ENCODE measurements at places on chromosomes 3 and 15. TPM values are rescaled to one million over a fixed set of nuclear protein-coding genes. Genes with fewer than 3 reads are reported as not detected.

DNA sequence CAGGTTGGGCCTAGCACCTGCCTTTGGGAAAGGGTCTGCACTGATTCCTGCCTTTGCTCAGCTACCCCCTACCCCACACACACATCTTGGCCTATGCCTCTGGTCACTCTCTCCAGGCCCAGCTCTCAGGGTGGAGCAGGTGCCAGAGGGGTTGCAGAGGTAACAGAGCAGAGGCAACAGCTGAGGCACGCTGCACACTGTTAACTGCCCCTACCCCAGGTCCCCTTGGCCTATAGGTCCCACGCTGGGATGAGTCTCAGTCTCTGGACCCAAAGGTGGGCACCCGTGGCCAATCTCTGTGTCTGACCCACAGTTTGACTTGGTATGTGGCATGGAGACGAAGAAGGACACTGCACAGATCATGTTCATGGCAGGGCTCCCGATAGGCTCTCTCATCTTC lies 24.8 kb downstream of the SLC22A14 start:
- no peak for DNase-seq

DNA sequence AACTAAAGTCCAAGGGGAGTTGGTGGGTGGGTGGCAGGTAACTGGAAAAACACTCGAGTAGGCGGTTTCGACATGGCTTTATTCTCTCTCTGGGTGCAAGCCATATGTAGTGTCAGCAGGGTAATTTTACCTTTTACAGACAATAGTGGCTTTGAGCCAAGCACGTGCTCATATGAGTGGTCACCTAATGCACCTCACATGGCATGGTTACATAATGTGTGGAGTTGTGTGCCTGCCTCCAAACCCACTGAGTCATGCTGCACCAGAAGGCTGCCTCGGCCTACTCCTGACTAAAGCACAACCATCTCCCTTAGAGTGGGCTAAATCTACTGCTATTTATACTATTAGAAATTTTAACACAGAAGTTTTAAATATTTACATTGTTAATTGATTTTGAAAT lies 16.5 kb downstream of the CCRL2 start:
- peak; percentile 60 for DNase-seq

- DNase-seq: no peak
These were observed 2.6 kb downstream of the PRC1 start for GRCh38 chr15:90991587-90992285.

DNA sequence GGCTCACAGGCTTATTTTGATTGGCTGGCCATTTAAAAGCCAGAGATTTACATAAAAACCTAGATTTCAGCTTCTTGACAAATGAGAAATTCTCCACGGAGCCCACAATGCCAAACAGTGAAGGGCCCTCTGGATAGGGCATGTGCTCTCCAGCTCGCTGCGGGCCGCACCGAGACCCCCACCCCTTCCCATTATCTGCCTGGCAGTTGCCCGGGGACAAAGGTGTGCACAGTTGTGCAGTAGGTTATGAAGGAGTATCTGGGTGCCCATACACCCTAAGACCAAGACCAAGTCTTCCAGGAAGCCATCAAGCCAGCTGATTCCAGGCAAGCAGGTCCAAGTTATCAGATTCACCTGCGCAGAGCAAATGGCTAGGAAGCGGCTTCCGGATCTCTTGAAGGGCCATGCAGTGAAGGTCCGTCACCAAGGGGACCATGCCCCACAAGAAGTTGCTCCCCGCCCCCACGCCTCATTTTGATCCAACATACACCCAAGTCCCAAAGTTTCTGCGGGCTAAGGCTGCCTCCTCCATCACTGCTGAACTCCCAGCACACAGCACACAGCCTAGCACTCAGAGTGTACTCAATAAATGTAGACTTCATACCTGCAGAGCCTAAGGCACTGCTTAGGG lies 1.3 kb downstream of the MRPS25 start:
- DNase-seq: no peak

DNA sequence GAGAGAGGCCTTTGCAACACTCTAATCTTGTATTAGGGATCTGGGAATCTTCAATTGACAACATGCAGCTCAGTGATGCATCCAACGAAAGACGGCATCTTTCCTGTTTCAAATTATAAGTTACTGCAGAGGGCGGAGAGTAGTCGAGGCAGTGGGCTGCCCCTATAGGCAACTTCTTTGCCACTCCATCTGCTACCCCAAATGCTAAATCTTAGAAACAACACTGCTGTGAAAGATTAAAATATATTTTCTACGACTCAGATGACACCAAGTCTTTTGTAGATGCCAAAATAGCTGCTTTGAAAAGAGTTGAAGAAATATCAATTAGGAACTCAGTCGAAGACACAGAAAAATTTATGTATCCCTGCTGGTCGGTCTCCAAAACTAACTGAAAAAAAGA lies 161.0 kb upstream of the FEZF2 start:
- DNase-seq: no peak

- peak; percentile 99 for DNase-seq
These were observed 29.2 kb downstream of the GJD2 start for GRCh38 chr15:34725556-34725955.

GRCh38 chr3:161939918-161940620 lies 443.5 kb downstream of the OTOL1 start:
- DNase-seq: no peak

DNA sequence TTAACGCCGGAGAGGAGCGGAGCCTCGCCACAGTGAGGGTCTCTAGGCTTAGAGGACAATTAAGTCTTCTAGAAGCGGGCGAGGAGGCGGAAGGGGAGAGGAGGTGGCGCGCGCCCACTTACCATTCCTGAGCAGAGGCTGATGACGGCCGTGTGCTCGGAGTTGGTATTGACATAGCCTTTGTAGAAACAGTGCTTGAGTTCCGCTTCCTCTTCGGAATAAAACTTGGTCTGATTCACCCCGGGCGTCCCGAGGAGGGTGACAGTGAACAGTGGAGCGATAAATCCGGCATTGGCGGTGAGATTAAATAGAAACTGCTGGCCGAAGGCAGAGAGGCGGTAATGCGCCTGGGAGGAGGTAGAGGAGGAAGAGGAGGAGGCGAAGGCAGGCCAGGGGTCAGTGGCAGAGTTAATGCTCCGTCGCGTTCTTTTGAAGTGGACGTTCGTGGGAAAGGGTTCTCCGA lies 1.3 kb downstream of the ADAMTS9 start:
- DNase-seq: peak; percentile 48

DNA sequence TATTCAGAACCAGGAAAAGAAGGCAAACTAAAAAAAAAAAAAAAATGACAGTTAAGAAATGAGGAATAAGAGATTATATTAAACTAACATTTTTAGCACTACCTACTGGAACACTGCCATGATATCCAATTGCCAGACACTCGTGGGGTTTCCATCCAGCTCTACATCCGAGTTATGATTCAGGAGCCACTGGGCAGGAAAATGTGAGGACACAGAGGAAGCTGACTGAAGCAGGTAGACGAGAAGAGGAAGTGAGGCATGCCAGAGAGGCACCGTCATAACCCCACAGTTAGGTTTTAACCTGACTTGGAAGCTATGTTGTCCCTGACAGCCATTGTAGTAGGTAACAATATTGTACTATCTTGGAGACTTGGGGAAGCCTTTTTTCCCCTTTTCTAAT lies 495.0 kb downstream of the NLGN1 start:
- no peak for DNase-seq

- peak; percentile 71 for DNase-seq
These were observed 102.7 kb upstream of the CHD2 start for GRCh38 chr15:92797168-92798052.

DNA sequence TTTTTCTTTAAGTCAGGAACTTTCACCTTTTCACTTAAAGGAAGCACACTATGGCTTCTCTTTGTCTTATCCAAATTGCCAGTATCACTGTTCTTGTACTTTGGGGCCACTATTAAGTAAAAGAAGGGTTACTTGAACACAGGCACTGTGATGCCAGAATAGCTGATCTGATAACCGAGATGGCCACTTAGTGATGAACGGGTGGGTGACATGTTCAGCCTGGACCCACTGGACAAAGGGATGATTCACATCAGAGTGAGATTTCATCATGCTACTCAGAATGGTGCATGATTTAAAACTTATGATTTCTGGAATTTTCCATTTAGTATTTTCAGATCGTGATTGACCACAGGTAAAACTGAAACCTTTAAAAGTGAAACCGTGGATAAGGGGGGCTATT lies 252.6 kb downstream of the KLF13 start:
- no peak for DNase-seq

DNA sequence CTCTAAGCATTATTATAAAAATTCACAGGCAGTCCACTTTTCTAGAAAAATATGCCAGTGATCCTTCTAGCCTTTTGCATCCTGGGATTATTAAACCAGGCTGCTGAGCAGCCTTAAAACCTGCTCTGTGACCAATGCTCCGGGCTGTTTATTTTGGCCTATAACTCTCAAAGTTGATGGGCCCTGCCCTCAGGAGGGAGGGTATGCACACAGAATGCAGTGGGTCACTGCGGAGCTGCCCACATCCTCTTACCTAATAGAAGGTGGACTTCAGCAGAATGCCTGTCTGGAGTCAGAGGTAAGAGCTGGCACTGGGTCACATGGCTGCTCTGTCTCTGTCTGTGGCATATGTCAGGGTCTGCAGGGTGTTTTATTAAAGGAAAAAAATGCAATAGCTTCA lies 26.0 kb downstream of the CPNE4 start:
- DNase-seq: no peak

GRCh38 chr3:112115806-112116383 lies 17.2 kb downstream of the GCSAM start:
- DNase-seq: no peak

- peak; percentile 45 for DNase-seq
These were observed 25.7 kb upstream of the RAD18 start for GRCh38 chr3:8988791-8989558.

- DNase-seq: no peak
These were observed 261.1 kb upstream of the IL12A start for GRCh38 chr3:159727506-159727905.

GRCh38 chr15:92582206-92582605 lies 73.4 kb downstream of the FAM174B start:
- no peak for DNase-seq

- DNase-seq: no peak
These were observed 1.2 kb upstream of the ADCY5 start for GRCh38 chr3:123449997-123450604.

GRCh38 chr15:66023311-66023972 lies 154.2 kb downstream of the RAB11A start:
- no peak for DNase-seq

DNA sequence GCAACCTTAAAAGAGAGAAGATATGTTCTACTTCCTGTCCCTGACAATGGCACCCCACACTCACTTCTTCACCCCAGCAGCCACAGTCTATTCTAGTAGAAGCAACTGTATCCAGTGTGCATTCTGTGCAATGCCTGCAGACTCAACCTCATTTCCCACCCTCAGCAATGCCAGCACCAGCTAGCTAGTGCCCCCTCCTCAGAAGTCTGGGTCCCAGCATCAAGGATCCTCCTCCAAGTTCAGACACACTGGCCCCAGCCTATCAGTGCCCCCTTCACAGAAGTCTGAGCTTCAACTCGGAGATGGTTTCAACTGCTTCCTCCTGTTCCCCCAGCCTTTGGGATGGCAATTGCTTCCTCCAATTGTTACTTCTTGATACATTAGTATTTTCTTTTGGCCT lies 268.3 kb downstream of the MEX3B start:
- no peak for DNase-seq

- DNase-seq: no peak
These were observed 52.4 kb downstream of the PDZRN3 start for GRCh38 chr3:73572368-73572767.

DNA sequence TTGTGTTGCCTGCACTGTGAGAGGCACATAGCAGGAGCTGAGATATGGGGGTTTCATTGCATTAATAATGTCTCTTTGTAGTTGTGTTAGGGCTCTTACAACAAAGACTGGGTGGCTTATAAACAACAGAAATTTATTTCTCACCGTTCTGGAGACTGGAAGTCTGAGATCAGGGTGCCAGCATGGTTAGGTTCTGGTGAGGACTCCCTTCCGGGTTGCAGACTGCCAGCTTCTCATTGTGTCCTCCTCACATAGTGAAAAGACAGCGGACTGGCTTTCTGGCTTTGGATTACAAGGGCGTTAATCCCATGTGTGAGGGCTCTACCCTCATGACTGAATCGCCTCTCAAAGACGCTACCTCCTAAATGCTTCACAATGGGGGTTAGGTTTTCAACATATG lies 20.6 kb downstream of the TMEM108 start:
- no peak for DNase-seq

DNA sequence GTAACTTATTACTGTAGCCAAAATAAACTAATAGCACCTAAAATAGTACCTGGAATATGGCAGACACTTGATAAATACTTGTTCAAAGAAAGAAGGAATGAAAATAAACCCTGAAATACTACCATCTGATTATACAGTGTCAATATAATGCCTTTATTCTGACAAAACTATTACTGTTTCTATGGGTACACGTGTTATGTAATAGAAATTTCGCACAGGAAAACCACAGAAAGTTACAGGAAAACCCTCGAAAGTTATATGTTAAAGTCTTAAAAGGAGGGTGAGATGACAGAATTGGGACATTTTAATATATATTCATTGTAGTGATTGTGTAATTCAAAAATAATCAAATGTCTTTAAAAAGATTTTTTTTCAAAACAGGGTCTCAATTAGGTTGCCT lies 28.8 kb downstream of the ETFA start:
- DNase-seq: no peak

GRCh38 chr3:160498202-160498601 lies 48.6 kb upstream of the TRIM59 start:
- DNase-seq: no peak

DNA sequence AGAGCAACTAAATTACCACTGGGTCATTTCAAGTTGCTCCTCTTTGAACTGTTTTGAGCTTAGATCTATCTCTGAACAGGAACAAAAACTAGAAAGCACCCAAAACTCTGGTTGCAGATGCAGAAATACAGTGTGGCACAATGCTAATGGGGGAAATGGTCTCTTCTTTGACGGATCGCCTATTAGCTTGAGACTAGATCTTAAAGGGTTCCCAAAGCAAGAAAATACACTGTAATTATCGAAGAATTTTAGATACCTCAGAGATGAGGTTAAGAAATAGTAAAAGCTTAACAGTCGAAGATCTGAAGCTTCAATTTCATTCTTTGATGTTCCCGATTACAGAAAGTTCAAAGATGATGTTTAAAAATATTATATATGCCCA lies 818 bp downstream of the PPP1R2 start:
- DNase-seq: peak; percentile 7

- no peak for DNase-seq
These were observed 67.9 kb downstream of the IQCH start for GRCh38 chr15:67322481-67322880.

Gene ENTPD3
- total RNA-seq: not detected

Gene NEO1
- 1.1 TPM for total RNA-seq

Gene CCR8
- total RNA-seq: not detected

Gene ZNF501
- 1.3 TPM for total RNA-seq

Gene FHIT
- total RNA-seq: 0.34 TPM

Gene CIDEC
- not detected for total RNA-seq

Gene MUC4
- total RNA-seq: not detected

Gene STRIT1
- total RNA-seq: not detected

Gene KIF23
- total RNA-seq: 149 TPM

Gene GOLGA8G
- under 0.01 TPM for total RNA-seq

Gene TFDP2
- total RNA-seq: 244 TPM

Gene SMCO1
- not detected for total RNA-seq

Gene IMPG2
- total RNA-seq: 0.23 TPM

Measured in LHCN-M2 (cell line).